ENCODE measurements at places on chromosomes 12 and 14.

- DNase-seq = no peak
Observed at GRCh38 chr12:85237327-85237726, 42.7 kb upstream of the ALX1 start.

- DNase-seq = no peak
Observed at GRCh38 chr14:90577661-90578282, 180.9 kb downstream of the CALM1 start.

GRCh38 chr14:105087963-105088811 is 23.0 kb upstream of the GPR132 start:
- DNase-seq = no peak

- no peak for DNase-seq
Observed at GRCh38 chr14:37417151-37417550, 177.9 kb downstream of the FOXA1 start.

GRCh38 chr12:123270214-123271000 is 1.2 kb downstream of the CDK2AP1 start:
- DNase-seq = peak; percentile 35

GRCh38 chr14:30162066-30162465 is 234.4 kb upstream of the PRKD1 start:
- no peak for DNase-seq

All from NCI-H1105 (cell line).